ENCODE measurements at places on chromosomes 2 and 18. TPM values are rescaled to one million over a fixed set of nuclear protein-coding genes. Genes with fewer than 3 reads are reported as not detected.

The MBD5 gene
- 7.6 TPM for total RNA-seq

The TMEM247 gene
- not detected for total RNA-seq

The DNAH6 gene
- total RNA-seq, result under 0.01 TPM

The TNFAIP6 gene
- total RNA-seq, result 0.22 TPM

The AOX1 gene
- total RNA-seq, result 6.1 TPM

The EPG5 gene
- total RNA-seq, result 12.1 TPM

The CYP27A1 gene
- 7.1 TPM for total RNA-seq

The POTEC gene
- total RNA-seq, result not detected

The SIX3 gene
- not detected for total RNA-seq

The WDSUB1 gene
- total RNA-seq, result 8.1 TPM

The IL1RL2 gene
- total RNA-seq, result 0.20 TPM

The CDH19 gene
- total RNA-seq, result not detected

The WNT6 gene
- total RNA-seq, result not detected

The NEUROD1 gene
- total RNA-seq, result not detected

The TCF7L1 gene
- total RNA-seq, result 7.5 TPM

The APCDD1 gene
- total RNA-seq, result not detected

The PEX13 gene
- 27.2 TPM for total RNA-seq

The SPDYA gene
- total RNA-seq, result 0.20 TPM

The CCDC148 gene
- total RNA-seq, result 0.20 TPM

The ERFE gene
- total RNA-seq, result under 0.01 TPM

Data from lung microvascular endothelial cell (primary cell).